ENCODE measurements at places on chromosomes 1 and 21.

GRCh38 chr1:156864796-156865195 is 4.1 kb downstream of the NTRK1 start:
- DNase-seq, result no peak

DNA sequence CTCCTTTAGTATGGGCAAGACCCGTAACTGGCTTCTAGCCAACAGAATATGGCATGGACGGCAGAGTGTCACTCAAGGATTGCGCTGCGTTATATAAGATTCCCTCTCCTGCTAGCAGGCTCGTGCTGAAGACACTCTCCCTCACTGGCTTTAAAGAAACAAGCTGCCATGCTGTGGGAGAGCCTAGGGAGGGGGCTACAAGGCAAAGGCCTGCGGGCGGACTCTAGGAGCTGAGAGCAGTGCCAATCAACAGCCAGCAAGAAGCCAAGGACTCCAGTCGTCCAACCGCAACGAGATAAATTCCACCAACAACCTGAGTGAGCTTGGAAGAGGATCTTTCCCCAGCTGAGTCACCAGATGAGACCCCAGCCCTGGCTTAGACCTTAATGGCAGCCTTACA is 45.9 kb upstream of the GPR157 start:
- no peak for DNase-seq

DNA sequence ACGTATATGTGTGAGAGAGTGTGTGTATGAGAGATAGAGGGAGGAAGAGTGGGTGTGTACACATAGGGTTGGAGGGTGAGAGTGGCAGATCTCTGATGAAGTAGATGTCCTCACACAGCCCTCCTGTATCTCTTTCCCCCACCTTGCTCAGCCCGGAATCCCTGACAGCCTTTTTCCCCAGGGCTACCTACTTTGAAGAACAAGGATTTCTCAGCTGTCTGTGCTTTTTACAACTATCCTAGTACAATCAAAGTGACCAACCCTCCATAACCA is 29.1 kb upstream of the CADM3 start:
- no peak for DNase-seq

DNA sequence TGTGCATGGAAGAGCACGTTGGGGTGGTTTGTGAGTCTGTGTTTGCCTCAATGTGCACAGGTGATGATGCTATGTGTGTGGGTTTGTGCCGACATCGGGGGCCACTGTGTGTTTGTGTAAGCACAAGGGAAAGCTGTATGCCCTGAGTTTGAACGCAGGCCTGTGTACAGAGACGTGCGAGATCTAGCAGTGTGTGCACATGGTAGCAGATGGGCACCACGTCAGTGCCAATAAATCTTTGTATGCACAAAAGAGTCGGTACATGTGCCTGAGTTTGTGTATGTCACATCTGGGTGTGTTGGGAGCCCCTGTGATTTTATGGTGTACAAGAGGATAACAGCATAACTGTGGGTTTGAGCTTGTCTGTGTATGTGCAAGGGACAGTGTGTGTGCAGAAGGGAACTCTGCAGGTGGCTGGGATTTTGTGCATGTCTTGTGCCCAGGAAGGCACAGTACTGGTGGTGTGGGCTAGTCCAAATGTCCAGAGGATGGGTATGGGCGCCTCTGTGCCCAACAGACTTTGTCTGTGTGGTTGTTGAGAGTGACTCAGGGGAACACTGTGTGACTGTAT is 32.0 kb upstream of the WASF2 start:
- no peak for DNase-seq

DNA sequence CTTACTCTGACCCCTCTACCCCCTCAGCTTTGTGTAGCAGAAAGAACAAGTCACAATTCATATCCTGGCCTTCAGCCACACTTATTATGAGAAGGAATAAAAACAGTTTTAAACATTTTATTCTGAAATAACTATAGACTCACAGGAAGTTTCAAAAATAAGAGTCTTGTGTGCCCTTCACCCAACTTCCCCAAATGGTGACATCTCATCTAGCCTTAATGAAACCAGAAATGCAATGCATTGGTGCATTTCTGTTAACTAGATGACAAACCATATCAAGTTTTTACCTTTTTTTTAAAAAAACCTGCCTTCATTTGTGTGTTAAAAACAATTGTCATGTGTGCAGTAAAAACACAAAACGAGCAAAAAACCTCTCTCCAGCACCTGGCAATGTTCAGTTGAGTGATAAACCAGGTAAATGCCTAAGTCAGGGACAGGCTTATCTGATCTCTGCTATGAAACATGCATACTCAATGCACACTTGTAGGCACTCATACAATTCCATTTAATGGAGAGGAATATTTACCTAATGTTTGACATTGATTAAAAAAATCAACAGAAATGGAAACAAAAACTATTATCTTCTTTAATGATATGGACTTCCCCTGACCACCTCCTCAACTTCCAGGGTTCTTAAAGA is 51.5 kb downstream of the SH3BGR start:
- DNase-seq, result no peak

DNA sequence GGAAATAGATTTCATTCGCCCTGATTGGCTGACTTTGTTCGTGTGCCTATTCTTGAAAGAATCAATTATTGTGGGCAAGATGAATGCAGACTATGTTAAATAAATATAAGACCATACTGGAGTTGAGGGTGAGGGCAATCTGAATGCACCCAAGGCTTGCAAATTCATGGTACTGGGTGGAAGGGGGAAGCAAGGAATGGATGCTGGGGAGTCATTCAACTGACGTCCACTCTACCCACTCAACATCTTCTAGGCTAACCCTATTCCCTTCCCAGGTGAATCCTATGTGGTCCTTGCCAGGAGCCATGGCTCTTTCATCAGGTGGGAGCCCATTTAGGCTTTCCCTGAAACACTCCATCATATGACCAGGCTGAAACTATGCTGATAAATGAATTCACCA is 5.7 kb upstream of the CYP4B1 start:
- no peak for DNase-seq

GRCh38 chr1:198234520-198235251 is 77.9 kb downstream of the NEK7 start:
- DNase-seq, result no peak

- DNase-seq, result peak; percentile 43
Measured at GRCh38 chr1:234530672-234531071, 51.7 kb upstream of the TARBP1 start.

DNA sequence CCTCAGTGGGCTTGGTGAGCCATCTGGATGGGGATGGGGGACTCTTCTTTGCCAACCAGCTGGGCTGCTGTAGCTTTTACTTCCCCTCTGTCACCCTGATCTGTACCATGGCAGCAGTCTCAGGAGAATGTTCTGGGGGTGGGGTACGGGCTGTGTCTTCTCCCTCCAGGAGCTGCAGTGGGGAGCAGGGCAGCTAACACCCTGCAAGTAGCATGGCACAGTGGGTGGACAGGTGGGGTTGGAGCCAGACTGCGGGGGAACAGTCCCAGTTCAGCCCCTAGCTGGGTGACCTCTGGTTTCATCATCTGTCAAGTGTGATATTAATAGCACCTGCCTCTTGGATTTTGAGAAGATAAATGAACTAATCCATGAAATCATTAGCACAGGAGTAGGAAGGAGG is 3.1 kb downstream of the NFASC start:
- DNase-seq, result no peak

DNA sequence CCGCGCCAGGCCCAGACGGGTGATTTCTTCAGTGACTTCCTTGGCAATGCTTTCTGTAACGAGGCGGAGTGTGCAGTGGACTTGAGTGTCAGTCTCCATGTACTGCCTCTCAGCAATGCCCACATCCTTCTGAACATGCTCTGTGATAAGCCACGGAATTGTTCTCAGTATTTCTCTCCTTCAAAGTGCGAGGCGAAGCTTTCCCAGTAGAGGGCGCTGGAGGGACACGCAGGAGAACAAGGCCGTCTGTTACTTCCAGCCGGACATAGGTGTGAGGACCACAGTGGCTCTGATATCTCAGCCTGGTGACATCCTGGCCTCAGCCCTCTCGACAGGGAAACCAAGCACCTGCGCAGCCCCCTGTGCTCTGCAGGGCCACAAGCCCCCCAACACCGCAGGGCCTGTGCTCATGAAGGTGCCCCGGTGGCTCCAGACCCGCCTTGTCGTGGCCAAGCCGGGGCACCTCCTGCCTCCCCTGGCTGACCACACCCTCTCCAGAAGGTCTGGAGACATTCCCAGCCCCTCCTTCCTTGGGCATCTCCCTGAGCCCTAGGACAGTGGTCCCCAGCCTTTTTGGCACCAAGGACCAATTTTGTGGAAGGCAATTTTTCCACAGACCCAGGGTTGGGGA is 46.1 kb upstream of the BACE2 start:
- peak; percentile 80 for DNase-seq

GRCh38 chr1:156894001-156894400 is 483 bp downstream of the PEAR1 start:
- no peak for DNase-seq

GRCh38 chr1:182408435-182409075 is 8.1 kb upstream of the TEDDM1 start:
- no peak for DNase-seq

DNA sequence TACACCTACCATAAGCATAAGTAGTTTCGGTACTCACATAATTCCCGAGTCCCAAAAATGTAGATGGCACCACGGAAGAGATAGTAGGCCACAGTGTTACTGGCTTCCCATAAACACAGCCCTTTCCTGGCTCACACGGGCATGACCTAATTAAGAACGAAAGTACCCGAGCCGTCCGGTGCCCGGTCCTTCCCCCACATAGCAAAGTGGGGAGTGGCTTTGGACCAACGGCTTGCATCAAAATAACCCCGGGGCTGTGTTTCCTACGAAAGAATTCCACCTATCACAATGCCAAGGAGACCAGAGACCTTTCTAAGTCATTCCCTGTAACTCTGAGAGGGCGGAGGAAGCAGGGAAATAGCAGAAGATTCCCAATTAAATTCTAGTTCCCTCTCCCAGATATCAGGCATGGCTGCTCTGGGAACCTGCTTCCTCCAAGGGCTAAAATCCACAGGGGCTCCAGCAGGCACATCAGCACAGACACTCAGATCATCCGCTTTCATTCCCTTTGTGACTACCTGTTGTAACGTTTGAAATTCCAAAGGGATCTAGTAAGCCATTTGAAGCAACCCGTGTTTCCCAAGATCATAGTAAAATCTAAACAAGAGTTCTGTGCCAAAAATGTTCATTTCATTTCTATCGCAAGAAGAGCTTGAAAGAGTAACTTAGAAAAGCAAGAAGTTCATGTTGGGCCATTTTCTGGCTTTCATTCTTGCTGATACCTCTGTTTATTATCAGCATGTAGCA is at the start of gene TMPRSS3:
Gene TMPRSS3, minus strand, starts transcription at position 148 of the 747 bp plus-strand sequence. CDS start 635 bp downstream, outside the sequence.
- no peak for DNase-seq

- peak; percentile 78 for DNase-seq
Measured at GRCh38 chr1:91712981-91713841, 172.7 kb downstream of the TGFBR3 start.

DNA sequence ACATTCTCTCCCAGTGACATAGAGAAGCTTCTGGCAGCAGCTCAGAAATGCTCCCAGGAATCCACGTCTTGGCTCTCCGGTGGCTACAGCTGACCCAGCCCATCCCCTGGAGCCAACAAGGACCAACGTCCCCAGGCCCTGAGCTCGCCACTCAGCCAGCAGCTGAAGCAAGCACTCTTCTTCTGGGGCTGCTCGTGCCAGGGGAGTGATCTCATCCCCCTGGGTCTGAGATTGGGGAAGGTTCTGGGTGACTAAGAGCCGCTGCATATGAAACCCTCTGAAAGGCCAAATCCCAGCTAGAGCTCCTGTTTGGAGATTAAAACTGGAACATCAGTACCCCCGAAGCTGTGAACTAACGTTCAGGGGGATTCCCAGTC is 487.9 kb downstream of the NPHP4 start:
- no peak for DNase-seq

- DNase-seq, result no peak
Measured at GRCh38 chr1:246417813-246418564, 89.1 kb downstream of the SMYD3 start.

DNA sequence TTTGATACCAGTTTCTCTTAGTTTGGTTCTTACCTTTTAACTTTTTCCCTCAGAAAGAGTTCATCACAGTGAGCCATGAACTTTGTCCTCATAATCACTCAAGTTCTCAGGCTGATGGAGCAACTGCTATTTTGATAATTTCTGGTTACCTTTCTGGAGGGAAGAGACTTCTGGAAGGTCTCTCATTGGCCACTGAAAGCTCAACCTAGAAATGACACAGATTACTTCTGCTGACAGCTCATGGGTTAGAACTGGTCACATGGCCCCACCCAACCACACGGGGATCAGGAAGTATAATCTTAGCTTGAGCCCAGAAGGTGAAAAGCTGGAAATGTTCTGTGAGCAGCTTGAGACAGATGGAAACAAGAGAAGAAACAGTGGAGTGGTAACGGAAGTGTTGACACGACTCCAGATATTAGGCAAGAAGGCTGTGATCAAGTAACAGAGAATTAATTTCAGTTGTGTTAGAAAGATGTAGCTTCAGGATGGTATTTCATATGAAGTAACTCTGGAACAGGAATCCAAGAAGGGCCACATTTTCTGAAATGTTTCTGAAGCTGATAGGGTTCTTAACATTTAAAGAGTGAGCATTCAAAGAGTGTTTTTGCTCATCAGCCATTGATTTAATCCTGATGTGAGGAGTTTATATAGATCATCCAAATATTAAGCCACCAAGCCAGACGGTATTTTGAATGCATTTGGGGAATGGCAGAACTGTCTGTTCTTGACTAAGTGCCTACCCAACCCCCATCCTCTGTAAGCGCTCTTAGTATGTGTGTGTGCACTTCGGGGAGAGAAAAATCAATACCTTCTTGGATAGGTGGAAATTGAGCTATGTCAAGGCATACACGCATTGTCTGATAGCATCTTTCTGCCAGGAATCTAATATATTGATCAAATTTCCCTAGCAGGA is 21.9 kb upstream of the XPR1 start:
- DNase-seq, result no peak

- no peak for DNase-seq
Measured at GRCh38 chr1:201025571-201026002, 2.1 kb upstream of the KIF21B start.

DNA sequence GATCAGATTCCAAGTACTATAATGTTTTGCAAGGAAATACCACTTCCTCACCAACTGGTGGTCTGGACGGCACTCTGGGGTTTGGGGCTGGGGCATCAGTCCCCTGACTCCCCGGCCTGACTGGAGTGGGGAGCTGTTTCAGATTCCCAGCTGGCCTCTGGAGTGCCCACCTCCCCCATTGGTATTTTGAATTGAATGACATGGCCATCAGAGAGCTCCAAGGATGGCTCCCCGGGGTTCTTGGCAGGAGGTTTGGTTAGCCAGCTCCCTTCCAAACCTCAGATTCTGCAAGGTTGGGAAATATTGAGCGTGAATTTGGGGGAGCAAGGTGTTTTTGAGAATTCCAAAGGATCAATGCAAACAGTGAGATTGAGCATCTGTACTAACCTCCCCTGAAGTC is 2.2 kb upstream of the INAVA start:
- DNase-seq, result no peak
